COR-L47 (cell line): ENCODE measurements at places on chromosomes 1 and 21.

DNA sequence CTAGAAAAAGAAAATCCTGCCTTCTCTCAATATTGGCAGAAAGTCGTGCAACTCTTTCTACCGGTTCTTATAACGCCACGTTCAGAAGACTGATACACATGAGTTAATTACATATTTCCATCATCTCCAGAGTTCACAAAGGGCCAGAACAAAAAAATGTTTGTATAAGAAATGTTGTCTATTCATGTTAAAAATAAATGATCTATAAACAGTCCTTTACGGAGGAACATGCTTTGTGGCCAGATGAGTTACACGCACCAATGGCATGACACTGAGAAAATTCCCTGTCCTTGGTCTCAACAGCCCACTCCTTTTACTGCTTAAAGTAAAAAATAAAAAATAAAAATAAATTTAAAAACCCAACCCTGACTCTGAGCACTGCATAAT, 29.5 kb downstream of the C2CD2 start:
- DNase-seq = no peak

DNA sequence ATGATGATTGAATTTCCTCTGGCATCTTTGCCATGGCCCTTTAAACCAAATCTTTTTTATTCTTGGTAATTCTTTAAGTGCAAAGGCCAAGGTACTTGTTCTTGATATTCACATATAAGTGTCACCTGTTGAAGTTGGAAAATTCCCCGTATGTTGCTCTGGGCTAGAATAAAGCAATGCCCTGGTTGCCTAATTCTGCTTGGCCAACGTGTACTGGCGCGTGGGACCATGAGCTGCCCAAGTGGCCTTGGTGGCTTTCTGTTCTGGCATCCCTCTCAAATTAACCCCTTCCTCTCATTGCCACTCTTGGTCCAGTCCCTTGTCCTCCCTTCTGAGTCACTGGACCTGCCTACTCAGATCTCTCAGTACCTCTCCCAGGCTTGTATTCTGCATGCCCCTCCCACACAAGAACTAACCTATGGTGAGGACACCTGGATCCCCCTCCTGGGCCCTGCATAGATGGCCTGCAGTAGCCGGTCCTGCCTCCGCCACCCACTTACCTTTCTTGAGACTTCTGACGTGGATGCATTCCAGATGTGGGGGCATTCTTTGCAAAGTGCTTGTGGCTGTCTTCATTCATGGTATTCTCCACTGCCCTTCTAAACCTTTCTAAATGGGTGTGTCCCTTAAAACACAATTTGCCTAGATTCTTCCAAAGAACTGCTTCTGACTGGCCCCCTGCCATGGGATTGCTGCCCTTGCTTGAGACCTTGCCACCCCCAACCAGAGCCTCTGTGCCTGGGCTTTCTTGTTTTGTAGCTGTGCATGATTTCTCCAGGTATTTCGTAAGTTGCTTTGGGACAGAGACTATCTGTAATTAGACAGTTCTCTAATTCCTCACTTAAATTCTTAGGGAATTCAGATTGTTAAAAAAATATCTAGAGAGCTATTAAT, 152.4 kb downstream of the GALNT2 start:
- no peak for DNase-seq

GRCh38 chr1:101203820-101204540, 32.8 kb upstream of the S1PR1 start:
- DNase-seq = peak; percentile 83

- no peak for DNase-seq
Measured at GRCh38 chr1:16324456-16324890, 27.8 kb downstream of the FBXO42 start.

DNA sequence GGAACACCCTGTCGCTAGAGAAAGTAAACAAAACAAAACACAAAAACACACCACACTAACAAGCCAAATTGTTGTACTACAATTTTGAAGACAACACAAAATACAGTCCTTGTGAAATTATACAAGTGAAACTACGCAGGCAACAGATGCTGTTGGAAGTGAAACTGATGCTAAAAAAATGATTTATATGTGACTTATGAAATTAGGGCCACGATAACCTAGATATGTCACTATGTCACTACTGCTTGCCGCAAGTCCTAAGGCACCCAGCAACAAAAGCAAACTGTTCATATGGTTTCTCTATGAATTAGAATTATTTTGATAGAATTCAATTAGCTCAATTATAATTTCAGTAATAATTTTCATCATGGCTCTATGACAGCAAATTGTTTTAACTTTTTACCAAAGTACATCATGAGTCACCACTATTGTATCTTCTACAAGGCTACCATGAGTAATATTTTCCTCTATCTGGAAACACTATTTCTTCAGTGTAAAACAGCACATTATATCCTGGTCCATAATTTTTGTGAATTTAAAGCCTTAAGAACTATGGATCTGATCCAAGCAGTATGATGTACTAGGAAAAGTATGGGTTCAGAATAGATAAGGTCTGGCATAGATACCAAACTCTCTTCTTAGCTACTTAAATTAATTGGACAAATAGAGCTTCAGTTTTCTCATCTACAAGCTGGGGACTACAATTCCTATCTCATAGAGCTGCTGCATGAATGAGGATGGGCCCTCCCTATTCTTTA, 216.3 kb downstream of the COL11A1 start:
- DNase-seq = no peak

DNA sequence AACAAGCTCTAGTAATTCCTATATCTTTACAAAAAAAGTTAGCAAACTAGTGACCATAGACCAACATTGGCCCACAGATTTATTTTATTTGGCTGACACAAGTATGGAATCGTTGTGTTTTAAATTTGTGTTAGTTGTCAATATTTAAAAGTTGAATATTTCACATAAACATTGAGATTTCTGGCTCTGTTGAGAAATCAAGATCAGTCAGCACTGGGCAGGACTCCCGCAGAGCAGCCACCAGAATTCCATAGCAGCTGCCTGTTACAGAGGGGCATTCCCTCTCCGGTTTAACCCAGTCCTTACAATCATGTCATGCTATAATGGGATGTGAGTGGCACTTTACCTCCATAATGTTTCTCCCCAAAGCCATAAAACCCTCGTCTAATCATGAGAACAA, 79.2 kb upstream of the NRIP1 start:
- DNase-seq = no peak

- no peak for DNase-seq
Measured at GRCh38 chr1:192869308-192869940, 60.6 kb downstream of the RGS2 start.

DNA sequence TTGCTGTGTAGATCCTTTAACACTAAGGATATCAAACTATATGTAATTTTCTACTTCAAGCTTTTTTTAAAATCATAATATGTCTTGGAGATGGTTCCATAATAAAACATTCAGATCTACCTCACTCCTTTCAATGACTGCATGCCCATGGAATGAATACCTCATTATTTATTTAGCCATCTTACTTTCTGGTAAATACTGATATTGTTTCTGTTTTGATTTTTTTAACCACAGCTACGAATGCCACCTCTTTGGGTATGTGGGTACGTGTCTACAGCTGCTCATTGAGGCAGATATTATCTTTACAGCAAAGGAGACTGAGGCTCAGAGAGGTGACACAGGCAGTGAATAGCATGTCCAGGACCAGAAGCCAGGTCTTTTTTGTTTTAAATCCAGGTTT, 215.7 kb downstream of the ST6GALNAC3 start:
- DNase-seq = no peak

DNA sequence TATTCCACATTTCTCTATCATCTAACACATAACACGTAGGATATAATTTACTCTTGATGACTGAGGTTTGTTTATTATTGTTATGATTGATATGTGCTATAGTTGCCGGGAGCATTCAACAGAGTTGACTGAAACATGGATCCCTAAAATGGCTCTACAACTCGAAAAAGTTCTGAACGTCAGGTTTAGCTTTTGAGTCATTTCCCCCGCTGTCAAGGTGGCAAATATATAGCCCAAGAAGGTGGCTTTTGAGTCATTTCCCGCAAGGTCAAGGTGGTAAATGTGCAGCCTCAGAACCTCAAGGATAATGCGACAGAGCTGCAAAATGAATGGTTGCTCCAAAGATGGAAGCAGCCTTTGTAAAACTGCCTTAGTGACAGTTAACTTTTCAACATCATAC, 104.0 kb downstream of the NIBAN1 start:
- DNase-seq = no peak

- DNase-seq = no peak
Measured at GRCh38 chr1:159632922-159633321, 45.3 kb downstream of the APCS start.

DNA sequence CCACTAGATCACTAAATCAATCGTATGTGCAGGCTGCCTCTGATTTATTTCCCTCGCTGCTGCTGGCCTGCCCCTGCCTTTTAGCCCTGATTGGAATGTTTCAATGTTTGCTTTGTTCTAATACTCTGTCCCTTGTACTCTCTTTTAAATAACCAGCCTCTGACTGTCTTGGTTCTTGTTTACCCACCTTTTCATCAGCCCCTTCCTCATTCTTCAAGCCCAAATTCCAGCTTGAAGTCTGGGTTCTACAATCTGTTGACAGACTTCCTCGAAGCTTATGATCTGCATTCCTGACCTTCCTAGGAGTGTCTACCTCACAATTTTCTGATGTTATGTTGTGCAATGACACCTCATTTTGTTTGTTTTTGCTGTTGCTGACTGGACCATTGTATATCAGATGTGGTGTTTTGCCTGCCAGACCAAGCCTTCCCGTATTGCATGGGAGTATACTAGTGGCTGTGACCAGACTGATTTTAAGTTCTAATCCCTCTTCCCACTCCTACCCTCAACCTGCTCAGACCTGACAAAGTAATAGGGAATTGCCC, 46.6 kb upstream of the APOBEC4 start:
- DNase-seq = no peak

DNA sequence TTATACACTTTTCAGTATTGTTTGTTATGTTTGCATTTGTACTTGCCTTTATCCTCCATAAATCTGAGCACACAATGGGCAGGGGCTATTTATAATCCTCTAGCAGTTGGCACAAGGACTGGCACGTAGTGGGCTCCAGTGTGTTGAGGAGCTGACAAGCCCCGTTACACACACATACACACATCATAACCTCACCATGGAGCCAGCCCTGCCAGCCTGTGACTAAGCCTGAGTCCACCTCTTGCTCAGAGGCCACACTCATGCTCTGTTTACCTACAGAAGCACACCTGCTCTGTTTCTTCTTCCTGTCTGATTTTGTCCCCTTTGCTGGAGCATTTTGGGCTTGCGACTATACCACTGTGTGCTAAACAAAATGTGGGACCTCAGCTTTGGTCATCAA, 64.5 kb upstream of the SPATA6 start:
- DNase-seq = peak; percentile 31

GRCh38 chr21:39315603-39316445, 2.4 kb upstream of the BRWD1 start:
- no peak for DNase-seq

GRCh38 chr1:100612540-100612939, 74.6 kb downstream of the GPR88 start:
- no peak for DNase-seq

- DNase-seq = peak; percentile 48
Measured at GRCh38 chr1:202998836-202999750, 8.1 kb upstream of the TMEM183A start.

- DNase-seq = no peak
Measured at GRCh38 chr1:216434232-216434631, 11.0 kb upstream of the USH2A start.

- no peak for DNase-seq
Measured at GRCh38 chr21:15204140-15204969, 139.6 kb upstream of the NRIP1 start.

GRCh38 chr1:167263819-167264464, 43.3 kb downstream of the POU2F1 start:
- DNase-seq = no peak

DNA sequence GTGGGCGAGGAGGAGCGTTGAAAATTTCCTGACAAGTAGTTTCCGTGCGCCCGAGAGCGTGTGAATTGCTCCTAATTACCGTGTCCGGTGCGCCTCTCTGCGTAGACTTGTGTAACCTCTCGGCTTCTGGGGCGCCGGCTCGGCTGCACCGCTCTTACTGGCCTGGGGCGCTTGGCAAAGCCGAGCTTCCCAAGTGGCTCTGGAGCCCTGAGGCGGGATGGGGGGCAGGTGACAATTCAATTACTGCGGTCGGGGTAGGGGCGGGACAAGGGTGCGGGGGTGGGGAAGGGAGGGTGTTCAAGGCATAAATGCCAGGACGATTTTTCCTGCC, 392 bp upstream of the DMRTA2 start:
- no peak for DNase-seq
